ENCODE measurements at places on chromosomes 12 and 14.

- DNase-seq = no peak
Measured at GRCh38 chr14:101223127-101223526, 319.6 kb upstream of the RTL1 start.

DNA sequence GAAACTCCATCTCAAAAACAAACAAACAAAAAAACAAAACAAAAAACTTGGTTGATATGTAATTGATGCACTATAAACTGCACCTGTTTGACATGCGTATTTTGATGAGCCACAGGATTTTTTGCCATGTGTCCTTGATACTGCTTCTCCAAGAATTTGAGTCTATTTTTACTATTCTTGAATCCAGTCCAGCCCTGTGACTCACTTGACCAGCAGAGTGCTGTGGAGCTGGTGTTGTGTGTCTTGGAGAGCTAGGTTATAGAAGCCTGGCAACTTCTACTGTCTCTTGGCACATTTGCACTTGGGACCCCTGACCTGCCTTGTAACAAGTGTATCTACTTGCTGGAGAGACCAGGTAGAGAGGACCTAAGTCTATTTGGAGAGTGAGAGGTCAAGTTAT is 52.0 kb downstream of the KLRG1 start:
- no peak for DNase-seq

- no peak for DNase-seq
Measured at GRCh38 chr14:76916040-76916715, 90.0 kb downstream of the LRRC74A start.

DNA sequence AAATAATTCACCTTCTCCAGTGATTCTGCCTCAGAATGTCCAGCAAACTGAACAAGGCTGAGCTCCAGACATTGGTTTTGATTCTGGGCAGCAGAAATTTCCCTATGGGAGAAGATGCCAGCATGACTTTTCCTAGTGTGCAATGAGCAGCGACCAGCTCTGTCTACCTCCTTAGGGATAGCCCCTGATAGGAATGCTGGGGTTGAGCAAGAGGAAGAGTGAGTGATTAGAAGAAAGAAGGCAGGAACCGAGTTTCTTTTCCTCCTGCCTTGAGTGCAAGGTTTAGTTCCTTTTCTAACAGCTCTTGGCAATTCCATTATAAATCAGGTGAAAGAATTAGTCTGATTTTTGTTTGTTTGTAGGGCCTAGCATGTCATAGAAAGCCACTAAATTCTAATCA is 379.0 kb downstream of the DAD1 start:
- no peak for DNase-seq

DNA sequence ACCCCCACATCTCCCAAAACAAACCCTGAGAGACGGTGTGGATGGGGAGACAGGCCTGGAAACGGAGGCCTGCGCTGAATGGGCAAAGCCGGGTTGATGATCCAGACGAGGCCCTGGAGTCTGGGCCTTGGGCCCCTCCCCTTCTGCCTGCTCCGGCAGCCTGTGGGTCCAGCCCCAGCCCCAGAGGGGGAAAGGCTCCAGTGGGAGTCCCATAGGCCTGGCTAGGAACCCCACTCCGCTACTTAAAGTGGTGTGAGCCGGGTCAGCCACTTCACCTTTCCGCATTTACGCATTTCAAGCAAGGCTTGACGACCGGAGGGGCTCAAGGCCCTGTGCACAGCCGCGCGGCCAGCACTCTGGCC is 695 bp upstream of the TNFAIP2 start:
- DNase-seq = no peak

DNA sequence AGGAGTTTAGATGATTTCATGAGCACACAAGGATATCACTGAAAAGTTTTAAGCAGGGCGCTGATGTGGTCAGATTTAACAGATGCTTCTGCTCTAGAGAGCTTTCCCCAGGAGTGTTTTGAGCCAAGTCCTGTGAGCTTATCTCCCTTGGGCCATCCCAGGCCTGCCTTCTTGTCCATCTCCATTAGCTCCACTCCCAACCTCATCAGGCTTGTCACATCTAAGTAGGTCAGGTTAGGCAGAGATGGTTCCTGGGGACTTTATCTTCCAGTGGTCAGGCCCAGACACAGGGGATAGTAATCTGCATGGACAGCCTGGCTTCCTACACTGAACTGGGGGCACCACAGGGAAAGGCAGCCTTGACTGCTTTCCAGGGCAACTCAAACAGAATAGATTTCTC is 145.4 kb upstream of the SRRM4 start:
- DNase-seq = no peak

DNA sequence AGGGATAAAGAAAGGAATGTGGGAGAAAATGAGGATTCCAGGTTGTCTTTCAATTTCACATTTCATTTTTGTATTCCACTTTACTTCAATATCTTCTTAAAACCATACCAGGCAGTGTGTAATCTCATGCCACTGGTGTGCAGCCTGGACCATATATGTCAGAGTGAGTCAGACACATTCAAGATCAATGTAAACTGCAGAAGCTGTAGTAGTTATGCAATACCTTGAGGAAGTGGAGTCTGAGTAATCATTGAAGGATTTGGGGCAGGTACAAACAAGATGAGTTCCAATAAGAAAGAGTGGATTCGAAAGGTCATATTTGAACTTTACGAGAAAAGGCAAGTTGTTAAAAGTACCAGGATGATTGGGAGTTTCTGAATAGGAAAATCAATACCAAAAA is 14.1 kb downstream of the PLCZ1 start:
- no peak for DNase-seq

DNA sequence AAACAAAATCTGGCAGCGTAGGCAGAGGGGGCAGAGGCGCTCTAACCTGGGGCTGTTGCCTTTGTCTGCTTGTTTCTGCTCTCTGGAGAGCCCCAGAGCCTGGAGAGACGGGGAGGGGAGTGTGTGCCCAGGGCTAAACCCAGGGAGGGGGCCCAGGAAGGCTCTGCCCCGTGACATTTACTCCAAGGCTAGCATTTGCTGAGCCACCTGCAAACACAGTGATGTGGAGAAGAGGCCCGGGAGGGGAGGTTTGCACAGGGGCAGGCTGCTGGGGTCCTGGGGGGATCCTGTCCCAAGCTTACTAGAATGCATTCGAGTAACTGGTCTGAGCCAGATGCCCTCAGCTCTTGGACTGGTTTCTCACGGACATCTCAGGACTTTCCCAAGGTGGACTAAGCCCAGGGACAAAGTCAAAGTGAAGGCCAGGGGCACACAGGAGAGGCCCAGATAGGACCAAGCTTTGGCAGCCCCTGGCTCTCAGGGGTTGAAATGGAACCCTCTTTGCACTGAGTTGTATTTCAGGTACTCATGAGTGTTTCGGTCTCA is 12.0 kb downstream of the MEG3 start:
- DNase-seq = no peak

- DNase-seq = no peak
Measured at GRCh38 chr14:38127784-38128183, 79.9 kb upstream of the SSTR1 start.

GRCh38 chr12:57095440-57095839 is 6.5 kb downstream of the NAB2 start:
- DNase-seq = no peak

GRCh38 chr12:57758552-57759359 is 3.9 kb downstream of the MARCHF9 start:
- no peak for DNase-seq

DNA sequence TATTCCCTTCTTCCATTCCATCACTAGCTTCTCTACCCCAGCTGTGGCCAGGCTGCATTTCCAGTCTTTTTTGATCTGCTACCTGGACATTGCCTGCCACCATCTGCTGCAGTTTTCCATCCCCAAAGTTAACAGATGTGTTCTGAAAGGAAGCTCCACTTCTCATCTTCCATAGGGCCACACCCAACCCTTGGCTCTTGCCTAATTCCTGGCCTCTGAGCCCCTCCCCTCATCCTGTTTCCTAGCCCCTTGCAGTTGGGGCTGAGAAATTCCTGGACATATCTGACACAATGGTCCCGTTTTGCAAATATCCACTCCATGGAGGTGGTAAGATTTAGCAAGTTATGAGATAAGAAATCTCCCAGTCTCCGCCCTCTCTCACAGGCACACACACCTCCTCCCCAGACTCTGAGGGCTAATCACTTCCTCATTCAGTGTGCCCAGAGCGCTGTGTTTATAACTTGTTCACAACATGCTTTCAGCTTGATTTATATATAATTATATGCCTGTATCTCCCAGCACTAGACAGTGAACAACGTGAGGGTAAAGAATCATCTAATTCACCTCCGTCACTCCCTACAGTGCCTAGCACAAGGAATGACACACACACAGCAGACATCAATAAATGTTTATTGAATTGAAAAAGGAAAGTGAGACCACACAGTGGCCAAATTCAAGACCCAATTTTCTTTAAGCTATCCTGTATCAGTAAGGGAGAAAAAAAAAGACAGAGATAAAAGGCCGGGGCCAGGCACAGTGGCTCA is 13.4 kb downstream of the SMUG1 start:
- DNase-seq = no peak

DNA sequence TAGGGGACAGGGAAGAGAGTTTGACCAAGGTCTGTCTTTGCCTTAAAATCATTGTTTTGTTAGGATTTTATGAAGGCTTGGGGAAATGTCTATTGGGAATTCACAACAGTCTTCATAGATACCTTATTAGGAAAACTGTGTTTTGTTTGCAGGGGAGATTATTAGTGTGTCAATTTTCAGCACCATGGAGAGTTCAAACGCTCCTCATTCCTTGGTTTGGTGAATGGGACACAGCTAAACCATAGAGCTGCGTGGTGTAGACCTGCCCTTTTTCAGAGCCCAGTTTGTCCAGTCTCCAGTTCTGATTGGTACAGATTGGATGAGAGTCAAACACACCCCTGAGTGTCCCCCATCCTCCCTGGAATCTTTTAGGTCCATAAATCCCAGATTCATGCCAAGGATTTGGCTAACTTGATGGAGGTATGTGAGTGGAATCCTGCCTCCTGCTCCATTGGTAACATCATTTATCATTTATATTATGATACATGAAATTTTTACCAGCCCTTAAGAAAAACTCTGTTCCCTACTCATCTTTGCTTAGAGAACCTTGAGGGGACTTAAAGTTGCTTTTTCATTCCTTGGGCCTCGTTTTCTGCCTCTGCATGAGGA is 12.0 kb downstream of the NGDN start:
- DNase-seq = no peak
